CD8-positive, alpha-beta memory T cell (primary cell): ENCODE measurements at places on chromosomes 16 and 17. TPM values are rescaled to one million over a fixed set of nuclear protein-coding genes. Genes with fewer than 3 reads are reported as not detected.
A peak's percentile ranks its signal among the peaks of the same experiment; 100 is the strongest.

DNA sequence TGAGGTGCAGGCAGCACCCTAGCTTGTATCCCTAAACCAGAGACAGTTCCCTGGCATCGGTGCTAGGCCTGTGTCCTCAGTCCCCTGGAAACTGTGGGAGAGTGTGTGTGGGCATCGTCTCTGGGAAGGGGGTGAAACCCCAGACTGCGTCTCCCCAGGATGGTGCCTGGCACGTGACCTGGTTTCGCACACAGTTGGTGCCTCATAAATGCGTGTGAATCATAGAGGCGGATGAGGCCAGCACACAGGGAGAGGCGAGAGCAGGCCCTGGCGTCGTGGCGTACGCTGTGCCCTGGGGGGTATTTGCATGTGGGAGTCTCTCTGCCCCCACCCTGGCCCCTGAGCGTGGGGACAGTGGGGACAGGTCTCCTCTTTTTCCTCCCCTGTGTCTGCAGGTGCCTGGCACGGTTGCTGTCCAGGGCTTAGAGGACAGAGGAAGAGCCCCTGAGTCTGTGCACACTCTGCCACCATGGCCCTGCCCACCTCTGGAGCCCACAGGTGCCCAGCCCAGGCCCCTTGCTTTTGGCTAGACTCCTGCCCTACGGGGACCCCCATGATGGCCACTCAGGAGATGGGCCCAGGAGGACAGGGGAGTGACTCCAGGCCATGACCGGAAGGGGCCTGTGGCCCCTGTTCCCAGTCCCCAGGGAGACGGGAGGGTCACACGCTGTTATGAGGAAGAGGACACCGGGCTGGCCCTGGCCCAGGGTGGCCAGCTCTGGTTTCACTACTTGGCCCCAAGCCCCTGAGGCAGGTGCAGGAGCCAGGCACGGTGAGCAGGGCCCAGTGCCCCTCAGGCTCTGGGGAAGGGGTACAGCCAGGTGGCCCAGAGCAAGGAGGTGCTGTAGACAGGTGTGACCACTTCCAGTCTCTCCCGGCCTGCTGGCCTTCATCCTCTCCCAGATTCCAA lies 1.3 kb upstream of the FSCN2 start:
- no peak for DNase-seq

DNA sequence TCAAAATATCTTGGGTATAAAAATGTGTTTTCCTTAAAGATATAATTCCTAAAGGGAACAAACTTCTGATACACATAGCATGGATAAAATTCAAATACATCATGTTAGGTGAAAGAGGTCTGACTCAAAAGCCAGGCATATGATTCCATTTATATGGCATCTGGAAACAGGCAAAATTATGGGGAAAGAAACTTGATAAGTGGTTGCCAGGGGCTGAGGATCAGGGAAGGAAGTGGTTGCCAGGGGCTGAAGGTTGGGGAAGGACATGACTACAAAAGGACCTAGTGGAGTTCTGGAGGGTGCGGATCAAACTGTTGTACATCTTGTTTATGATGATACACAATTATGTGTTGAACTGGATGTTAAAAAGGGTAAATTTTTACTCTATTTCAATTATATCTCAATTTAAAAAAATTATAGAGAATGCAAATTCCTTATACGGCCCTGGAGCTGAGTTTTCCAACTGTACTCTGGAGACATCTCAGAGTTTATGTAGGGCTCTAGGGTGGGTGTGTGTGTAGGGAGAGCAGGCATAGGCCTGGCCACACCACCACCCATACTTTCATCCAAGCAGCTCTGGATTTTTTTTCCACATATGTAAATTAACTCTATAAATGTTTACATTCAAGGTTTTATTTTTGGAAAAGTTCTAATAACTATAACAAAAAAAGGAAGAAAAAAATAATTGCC lies 55.0 kb downstream of the AMFR start:
- no peak for DNase-seq

GRCh38 chr17:45648642-45649041 lies 135.5 kb upstream of the CRHR1 start:
- DNase-seq, result no peak

- no peak for DNase-seq
Measured at GRCh38 chr16:1762879-1763520, 8.3 kb downstream of the NME3 start.

GRCh38 chr17:79837888-79838521 lies 1.2 kb downstream of the CBX4 start:
- DNase-seq, result no peak

DNA sequence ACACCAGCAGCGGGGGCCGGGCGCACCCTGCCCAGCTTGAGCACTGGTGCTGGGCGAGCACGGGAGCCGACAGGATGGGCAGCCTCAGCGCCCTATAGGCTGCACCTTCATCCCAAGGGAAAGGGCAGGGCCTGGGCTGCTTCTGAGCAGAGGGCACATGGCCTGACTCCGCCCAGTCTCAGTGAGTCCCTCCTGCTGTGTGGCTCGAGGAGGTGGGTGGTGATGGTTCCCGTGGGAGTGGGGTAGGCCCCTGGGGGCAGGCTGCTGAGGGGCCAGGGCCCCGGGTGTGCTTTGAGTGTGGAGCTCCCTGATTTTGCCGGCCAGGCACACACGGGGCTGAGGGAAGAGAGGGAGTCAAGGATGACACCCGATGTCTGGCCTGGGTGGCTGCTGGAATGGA lies 37.9 kb downstream of the TSC2 start:
- no peak for DNase-seq

DNA sequence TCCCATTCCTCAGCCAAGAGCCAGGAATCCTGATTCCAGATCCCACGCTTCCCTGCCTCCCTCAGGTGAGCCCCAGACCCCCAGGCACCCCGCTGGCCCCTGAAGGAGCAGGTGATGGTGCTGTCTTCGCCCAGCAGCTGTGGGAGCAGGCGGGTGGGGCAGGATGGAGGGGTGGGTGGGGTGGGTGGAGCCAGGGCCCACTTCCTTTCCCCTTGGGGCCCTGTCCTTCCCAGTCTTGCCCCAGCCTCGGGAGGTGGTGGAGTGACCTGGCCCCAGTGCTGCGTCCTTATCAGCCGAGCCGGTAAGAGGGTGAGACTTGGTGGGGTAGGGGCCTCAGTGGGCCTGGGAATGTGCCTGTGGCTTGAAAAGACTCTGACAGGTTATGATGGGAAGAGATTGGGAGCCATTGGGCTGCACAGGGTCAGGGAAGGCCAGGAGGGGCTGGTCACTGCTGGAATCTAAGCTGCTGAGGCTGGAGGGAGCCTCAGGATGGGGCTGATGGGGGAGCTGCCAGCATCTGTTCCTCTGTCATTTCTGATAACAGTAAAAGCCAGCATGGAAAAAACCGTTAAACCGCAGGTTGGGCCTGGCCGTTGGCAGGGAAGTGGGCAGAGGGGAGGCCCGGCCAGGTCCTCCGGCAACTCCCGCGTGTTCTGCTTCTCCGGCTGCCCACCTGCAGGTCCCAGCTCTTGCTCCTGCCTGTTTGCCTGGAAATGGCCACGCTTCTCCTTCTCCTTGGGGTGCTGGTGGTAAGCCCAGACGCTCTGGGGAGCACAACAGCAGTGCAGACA lies at the start of gene SPN:
Gene SPN, plus strand, starts transcription at position 232 of the 791 bp plus-strand sequence. Its CDS starts 482 bp downstream, at position 714.
- DNase-seq, result peak; percentile 66

GRCh38 chr17:43477832-43478634 lies 5.7 kb upstream of the DHX8 start:
- no peak for DNase-seq

DNA sequence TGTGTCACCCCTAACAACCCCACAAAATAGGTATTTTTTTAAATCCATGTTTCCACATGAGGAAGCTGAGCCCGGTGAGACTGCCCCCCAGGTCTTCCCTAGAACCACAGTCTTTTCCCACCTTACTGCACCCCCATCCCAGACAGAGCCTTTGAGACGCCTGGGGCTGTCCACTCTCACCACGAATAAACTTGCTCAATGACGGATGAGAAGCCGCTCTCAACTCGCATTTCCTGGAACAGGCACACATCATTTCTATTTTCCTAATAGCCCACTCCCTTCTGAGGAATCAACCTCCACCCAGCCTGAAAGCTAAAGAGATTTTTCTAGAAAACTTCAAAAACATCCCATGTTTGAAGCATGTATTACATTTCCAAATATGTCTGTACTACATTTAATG lies 14.1 kb upstream of the CDRT4 start:
- DNase-seq, result no peak

DNA sequence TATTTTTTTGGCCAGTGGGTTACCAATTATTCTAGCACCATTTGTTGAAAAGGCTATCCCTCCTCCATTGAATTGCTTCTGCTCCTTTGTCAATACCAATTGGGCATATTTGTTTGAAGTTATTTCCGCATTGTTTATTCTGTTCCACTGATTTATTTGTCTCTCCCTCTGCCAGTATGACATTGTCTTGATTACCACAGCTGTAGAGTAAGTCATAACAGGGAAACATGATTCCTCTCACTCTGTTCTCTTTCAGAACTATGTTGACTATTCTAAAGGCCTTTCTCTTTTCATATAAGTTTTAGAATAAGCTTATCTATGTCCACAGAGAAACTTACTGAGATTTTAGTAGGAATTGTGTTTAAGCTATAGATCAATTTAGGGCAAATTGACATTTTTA lies 94.3 kb downstream of the MAP2K6 start:
- DNase-seq, result no peak

DNA sequence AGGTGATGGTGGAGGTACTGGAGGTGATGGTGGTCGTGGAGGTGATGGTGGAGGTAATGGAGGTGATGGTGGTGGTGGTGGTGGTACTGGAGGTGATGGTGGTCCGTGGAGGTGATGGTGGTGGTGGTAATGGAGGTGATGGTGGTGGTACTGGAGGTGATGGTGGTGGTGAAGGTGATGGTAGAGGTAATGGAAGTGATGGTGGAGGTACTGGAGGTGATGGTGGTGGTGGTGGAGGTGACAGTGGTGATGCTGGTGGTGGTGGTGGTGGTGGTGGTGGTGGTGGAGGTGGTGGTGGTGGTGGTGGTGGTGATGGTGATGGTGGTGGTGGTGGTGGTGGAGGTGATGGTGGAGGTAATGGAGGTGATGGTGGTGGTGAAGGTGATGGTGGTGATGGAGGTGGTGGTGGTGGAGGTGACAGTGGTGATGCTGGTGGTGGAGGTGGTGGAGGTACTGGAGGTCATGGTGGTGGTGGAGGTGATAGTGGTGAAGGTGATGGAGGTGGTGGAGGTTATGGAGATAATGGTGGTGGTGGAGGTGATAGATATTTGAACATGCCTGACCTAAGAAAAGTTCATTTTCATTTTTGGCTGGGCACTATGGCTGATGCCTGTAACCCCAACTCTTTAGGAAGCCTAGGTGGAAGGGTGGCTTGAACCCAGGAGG lies 55.0 kb downstream of the RNF213 start:
- DNase-seq, result no peak

- no peak for DNase-seq
Measured at GRCh38 chr17:57637666-57638010, 107.5 kb downstream of the CCDC182 start.

- DNase-seq, result no peak
Measured at GRCh38 chr17:72387487-72387886, 266.7 kb downstream of the SOX9 start.

GRCh38 chr16:56986361-56986760 lies 3.0 kb upstream of the NLRC5 start:
- no peak for DNase-seq

Gene BLTP2
- 192 TPM for total RNA-seq

Gene TOM1L2
- 10.0 TPM for total RNA-seq

Gene UNC45B
- not detected for total RNA-seq

Gene KRTAP3-1
- not detected for total RNA-seq

Gene DNAI2
- 0.35 TPM for total RNA-seq

Gene ALKBH5
- 117 TPM for total RNA-seq

Gene ARL6IP1
- 90.6 TPM for total RNA-seq
